Activated CD4-positive, alpha-beta T cell treated with anti-CD3 and anti-CD28 coated beads, Interleukin-2, amount 10 ng/mL, durations not matched to agents 24 days and 14 days (primary cell): ENCODE measurements at places on chromosomes 3 and 15. TPM values are rescaled to one million over a fixed set of nuclear protein-coding genes. Genes with fewer than 3 reads are reported as not detected.

DNA sequence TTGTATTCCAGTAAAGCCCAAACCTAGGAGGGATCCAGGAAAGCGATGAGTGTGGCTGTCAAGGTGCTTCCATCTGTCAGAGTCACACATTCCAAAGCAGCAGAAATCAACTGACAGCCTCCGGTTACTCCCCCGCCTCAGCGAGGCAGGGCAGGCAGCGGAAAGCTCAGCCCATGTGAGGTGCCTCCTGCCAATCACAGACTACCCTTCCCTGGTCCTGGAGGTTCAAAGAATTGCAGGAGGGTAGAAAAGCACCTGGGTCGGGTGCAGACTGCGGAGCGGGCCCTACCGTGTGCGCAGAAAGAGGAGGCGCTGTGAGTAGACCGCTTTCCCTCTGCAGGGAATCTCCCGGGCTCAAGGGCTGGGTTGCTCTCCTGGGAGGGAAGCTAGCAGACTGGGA is at the start of gene UPK1B:
Gene UPK1B (plus strand): TSS at position 274 of the 400 bp plus-strand sequence. CDS start 13,144 bp downstream, outside the sequence.
- peaks cover 12% of the 10 kb centered on the region for H3K27me3 ChIP-seq
- no peaks in the 10 kb centered on the region for H3K4me1 ChIP-seq
- H3K4me3 ChIP-seq: no peak within 1 kb of the TSS
- H3K36me3 ChIP-seq: no peaks in the 10 kb centered on the region
- no peak within 1 kb of the TSS for H3K27ac ChIP-seq

LYZL4 gene
- not detected in 2 replicates for total RNA-seq

DNA sequence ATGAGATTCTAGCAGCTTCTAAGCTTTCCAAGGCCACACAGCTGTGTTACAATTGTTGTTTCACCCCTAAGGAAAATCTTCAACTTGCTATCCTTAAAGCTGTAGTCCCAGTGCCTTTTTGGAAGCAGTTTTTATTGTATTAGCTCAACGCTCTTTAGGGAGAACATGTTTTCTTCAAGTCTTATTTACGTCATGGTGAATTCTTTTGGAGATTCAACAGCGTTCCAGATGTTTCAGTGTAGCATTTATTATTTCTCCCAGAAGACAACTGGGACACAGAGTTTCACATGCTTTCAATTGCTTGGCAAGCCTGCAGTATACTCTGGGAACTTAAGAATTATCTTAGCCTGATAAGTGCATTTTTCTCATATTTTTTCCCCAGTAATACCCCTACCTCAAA is 888.3 kb downstream of the PLOD2 start:
- H3K4me3 ChIP-seq: no peak overlapping the region
- no peaks in the 10 kb centered on the region for H3K27me3 ChIP-seq
- DNase-seq: no peak
- no peak overlapping the region for H3K27ac ChIP-seq

DNA sequence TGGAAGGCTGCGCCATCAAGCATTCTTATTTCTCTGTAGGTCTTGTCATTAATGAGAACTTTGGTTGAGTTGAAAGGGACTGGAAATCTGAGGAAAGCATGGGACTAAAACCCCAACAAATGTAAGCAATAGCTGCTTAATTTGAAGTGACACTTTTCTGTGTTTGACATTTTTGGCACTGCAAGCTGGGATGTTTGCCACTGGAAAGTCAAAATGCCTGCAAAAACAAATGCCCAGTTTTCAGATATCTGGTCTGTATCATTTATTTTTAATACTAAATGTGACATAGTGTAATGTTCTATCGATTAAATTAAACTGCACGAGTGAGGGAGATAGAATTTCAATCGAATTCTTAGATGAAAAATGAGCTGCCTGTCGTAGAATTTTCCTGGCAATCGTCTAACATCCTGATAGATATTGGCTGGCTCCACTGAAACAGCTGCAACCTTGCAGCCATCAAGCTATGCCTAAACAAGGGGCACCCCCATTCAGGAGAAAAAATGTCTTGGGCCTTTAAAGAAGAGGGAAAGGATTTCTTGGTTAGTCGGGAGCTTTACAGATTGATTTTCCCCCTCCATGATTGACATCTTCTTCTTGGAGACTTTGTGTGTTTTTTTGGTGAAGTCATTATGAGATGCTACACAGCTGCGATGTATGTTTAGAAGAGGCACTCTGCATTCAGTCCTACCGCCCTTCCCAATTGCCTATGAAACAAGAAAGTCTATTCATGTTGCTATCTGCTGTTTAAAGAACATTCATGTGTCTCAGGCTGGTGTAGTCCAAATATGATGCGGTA is 316.7 kb upstream of the TBL1XR1 start:
- peaks cover 3% of the 10 kb centered on the region for H3K4me1 ChIP-seq
- no peak overlapping the region for H3K27ac ChIP-seq
- DNase-seq: no peak
- no peaks in the 10 kb centered on the region for H3K27me3 ChIP-seq
- H3K36me3 ChIP-seq: no peaks in the 10 kb centered on the region

GRCh38 chr3:152628496-152628895 is 206.4 kb upstream of the P2RY1 start:
- no peaks in the 10 kb centered on the region for H3K4me1 ChIP-seq
- H3K27ac ChIP-seq: no peak overlapping the region
- no peak for DNase-seq
- H3K4me3 ChIP-seq: no peak overlapping the region
- no peaks in the 10 kb centered on the region for H3K36me3 ChIP-seq

SNTN gene
- not detected in 2 replicates for total RNA-seq

DNA sequence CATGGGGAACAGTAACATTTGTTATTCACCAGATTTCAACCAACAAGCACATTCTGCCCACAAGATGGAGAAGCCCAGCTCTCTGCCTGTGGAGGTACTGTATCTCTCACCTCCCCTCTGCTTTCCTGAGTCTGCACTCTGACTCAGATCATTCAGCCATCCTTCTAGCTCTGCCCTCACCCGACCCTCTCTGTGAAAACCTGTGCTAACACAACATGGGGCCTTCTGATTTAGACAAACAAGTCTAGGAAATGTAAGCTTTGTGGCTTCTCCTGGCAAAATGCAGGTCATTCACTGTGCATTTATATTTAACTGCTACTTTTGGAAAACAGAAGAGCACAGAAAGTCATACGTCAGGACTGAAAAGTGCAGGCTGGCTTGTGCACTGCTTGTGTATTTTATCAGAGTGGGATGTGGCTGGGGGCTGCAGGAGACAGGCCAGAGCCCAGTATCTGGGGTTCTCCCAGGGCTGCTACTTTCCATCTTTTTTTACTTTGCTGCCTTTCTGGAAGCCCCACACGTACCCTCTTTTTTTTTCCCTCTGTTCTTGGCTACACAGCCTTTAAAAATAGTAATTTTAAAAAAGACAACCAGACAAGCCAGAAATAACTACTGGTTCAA is 50.8 kb downstream of the SUSD5 start:
- no peaks in the 10 kb centered on the region for H3K36me3 ChIP-seq
- H3K4me1 ChIP-seq: peaks cover 9% of the 10 kb centered on the region
- H3K27me3 ChIP-seq: peaks cover 8% of the 10 kb centered on the region
- no peak overlapping the region for H3K4me3 ChIP-seq
